DND-41 (cell line): ENCODE measurements at places on chromosomes 2 and 18.

DNA sequence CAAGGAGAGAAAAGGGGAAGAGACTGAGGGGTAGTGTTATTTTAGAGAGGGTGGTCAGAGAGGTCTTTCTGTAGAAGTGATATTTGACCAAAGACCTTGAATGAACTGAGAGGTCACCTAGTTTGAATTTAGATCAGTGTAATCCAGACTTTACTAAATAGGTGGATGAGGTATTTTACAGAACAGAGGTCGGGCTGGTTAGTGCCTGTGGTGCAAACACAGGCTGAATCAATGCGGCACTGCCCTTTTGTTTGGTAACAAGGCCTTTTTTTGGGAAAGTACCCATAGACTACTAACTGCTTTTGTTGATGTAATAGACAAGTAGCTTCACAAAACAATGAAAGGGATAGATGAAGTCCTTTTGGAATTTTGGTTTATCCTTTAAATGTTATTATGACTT, 15.9 kb downstream of the RAPGEF4 start:
- DNase-seq, result no peak

DNA sequence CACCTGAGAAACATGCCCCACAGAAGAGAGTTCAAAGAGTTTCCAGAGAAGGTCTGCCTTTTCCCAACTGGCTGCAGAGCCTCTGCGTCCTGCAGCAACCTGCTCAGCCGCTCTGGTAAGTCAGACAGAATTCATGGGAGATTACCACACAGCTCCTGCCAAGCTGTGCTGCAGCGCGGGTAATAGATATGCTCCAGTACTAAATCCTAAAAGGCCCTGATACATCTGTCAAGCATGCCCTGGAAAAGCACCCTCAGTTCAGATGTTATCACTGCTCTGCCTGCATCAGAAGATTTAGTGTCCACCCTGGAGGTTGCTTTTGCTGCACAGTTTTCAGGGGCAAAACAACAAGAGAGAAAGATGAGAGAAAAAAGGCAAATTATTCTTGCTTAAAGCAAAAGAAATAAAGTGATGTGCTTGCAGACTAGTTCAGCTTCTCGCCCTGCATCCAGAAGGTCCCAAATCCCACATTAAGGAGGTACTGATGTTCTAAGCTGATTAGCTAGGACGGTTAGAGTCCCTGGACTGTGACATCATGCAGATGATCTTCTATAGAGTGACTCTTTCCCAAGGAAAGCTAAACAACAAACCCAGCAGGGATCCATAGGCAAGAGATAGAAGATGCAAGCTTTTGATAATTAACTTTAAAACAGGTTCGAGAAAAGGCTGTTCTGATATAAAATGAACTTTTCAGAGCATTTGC, 488.6 kb downstream of the BCL11A start:
- DNase-seq, result no peak

- no peak for DNase-seq
Measured at GRCh38 chr18:62288665-62289008, 36.5 kb upstream of the TNFRSF11A start.

GRCh38 chr2:2621855-2622254, 290.8 kb upstream of the MYT1L start:
- DNase-seq, result no peak

DNA sequence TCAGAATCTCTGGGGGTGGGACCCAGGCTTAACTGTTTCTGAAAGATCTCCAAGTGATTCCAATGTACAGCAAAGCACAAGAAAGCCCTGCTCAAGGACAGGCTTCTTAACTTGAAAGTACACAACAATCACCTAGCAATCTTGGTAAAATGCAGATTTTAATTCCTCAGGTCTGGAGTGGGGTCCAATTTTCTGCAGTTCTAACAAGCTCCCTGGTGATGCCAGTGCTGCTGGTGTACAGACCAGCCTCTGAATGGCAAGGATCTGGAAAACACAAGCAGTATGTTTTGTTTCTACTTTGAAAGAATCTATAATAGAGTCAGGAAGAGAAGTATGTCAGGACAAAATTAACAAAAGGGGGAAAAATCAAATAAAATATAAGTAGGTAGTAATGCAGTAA, 7.8 kb upstream of the TMEM163 start:
- DNase-seq, result no peak

- DNase-seq, result no peak
Measured at GRCh38 chr2:167480986-167481309, 592.7 kb downstream of the XIRP2 start.

DNA sequence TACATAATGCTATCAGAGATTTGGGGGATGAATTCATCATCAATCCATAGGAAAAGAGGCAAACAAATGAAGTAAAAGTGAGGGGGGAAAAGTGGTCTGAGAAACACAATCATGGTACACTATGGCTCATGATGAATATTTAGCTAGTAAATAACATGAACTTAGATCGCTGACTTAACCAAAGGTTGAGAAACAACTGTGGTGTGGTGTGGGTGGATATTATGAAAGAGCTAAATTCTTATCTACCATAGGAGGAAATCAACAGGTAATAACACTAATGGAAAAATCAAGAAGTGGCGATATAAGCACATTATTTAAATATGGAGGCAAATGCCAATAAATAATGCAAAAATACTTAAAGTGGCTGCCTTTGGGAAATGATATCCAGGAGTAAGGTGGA, 12.2 kb upstream of the TPRKB start:
- no peak for DNase-seq
